ENCODE measurements at places on chromosomes 4 and X.
A peak's percentile ranks its signal among the peaks of the same experiment; 100 is the strongest.

DNA sequence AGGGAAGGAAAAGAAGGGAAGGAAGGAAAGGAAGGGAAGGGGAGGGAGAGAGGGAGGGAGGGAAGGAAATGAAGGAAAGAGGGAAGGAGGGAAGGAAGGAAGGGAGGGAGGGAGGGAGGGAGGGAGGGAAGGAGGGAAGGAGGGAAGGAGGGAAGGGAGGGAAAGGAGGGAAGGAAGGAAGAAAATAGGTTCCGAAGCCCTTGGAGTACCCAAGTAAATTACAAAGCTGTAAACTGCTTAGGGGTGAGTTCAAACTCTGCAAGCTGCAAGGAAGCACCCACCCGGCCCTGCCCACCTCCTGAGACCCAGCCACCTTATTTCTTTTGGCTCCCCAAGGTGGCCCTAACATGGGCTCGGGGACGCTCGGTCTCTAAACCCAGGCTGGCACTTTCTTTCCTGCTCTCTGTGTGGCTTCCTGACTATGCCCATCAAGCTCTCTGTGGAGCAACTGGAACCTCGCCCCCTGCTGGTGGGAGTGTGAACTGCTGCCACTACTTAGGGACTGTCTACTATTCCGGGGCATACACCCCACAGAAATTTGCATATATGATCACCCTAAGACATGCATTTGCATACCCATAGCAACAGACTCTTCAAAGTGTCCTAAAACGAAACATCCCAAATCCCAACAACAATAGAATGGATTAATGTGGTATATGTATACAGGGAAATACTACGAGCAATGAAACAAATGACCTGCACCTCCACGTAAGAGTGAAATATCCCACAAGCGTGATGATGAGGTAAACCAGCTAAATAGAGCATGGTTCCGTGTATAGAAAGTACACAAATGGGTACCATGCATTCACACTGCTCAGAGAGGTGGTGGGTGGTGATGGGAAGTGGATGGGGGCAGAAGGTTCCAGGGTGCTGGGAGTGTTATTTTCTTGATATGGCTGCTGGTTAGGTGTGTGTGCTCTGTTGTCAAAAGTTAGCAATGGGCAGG lies 151.7 kb upstream of the TBL1X start:
- DNase-seq: no peak

DNA sequence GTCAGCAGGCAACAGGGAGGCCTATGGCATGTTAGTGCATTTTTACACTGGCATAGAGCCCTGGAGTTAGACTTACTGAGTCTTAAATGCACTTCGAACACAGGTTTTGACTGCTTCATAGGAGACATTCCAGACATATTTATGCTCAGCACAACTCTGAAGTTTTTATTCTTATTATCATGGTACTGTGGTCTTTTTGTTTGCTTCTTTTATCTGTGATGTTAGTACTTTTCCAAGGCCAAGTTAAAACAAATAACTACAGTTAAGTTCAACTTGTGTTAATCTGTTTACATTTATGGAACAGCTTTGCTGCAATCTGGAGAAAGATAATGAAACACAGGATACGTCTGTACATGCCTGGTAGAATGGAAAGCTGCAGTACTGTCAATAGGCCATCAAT lies 76.5 kb downstream of the COL4A5 start:
- DNase-seq: no peak

GRCh38 chr4:179325181-179325580 lies 1882.9 kb upstream of the AGA start:
- no peak for DNase-seq

- no peak for DNase-seq
Measured at GRCh38 chr4:119788349-119789266, 160.0 kb upstream of the PDE5A start.

DNA sequence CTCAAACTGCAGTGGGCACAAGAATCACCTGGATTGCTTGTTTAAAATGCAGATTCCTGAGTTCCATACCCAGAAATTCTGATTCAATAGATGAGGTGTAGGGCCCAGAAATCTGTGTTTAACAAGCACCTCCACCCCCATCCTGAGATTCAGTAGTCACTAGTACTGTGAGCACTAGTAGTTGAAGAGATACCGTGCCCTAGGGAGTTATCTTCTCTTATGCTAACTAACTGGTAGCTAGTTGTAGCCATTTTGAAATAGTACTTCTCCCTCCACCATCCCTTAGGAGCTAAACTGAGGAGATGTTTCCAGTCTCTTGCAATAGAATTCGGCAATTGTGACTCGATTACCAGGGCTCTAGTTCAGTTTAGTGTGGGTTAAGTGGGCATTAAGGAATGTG lies 18.4 kb downstream of the KLHL34 start:
- no peak for DNase-seq

- peak; percentile 10 for DNase-seq
Measured at GRCh38 chrX:155263854-155264628, at the start of gene RAB39B. Gene RAB39B, minus strand, starts transcription at chrX:155264491. Its CDS starts 203 bp downstream, at chrX:155264288.

DNA sequence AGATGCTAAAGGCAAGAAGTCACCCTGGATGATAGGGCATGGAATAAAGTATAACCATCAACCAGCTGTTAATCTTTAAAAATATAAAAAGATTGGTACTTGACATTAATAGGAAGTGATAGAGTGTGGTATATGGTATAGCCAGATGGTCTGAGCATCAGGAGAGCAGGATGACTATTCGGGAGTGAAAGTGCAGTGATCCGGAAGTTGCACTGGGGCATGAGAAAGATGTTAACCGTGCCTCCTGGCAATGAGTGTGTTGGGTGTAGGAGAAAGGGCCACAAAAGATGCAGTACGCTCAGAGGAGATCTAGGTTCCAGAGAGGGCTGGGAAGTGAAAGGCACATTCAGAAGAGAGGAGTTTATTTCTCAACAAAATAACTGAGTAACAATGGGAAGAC lies 65.0 kb downstream of the TSPAN7 start:
- no peak for DNase-seq

DNA sequence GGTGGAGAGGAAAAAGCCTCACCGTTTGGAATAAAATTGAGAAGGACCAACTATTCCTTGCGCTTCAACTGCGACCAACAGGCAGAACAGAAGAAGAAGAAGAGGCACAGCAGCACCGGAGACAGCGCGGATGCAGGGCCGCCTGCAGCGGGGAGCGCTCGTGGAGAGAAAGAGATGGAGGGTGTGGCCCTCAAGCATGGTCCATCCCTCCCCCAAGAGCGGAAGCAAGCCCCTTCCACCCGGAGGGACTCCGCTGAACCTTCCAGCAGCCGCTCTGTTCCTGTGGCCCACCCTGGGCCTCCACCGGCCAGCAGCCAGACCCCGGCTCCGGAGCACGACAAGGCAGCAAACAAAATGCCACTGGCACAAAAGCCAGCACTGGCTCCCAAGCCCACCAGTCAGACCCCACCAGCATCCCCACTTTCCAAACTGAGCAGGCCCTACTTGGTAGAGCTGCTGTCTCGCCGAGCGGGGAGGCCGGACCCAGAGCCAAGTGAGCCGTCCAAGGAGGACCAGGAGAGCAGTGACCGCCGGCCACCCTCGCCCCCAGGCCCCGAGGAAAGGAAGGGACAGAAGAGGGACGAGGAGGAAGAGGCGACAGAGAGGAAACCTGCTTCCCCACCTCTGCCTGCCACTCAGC lies 71.2 kb downstream of the AASDH start:
- DNase-seq: no peak

DNA sequence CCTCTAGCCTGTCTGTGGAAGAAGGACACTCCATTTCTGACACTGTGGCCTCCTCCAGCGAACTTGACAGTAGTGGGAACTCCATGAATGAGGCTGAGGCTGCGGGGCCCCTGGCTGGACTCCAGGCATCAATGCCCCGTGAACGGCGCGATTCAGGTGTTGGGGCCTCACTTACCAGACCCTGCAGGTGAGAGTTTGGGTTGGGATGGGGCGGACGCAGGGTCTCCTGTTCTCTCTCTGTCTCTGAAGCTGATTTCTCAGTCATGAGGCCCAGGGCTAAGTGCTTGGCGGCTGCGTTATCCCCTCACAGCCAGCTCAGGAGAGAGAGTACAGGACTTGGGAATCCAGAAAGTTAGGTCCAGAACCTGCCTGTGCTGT lies 71.0 kb downstream of the STARD8 start:
- no peak for DNase-seq

DNA sequence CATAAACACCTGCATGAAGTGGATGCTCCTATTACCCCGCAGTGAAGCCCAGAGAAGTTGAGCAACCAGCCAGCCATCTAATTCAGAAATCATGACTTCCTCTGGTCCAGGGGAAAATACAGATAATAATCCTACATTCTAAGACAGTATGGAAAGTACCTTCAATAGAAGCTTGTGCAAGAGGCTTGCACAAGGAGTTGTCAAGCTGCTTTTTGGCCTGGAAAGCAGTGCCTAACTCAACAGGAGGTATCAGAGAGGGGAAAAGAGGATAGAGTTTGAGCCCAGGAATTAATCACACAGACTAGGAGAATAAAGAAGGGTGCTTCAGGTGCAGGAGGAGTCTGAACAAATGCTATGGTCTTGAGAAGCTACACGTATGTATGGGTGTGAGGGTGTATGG lies 26.7 kb downstream of the TMEM192 start:
- no peak for DNase-seq

DNA sequence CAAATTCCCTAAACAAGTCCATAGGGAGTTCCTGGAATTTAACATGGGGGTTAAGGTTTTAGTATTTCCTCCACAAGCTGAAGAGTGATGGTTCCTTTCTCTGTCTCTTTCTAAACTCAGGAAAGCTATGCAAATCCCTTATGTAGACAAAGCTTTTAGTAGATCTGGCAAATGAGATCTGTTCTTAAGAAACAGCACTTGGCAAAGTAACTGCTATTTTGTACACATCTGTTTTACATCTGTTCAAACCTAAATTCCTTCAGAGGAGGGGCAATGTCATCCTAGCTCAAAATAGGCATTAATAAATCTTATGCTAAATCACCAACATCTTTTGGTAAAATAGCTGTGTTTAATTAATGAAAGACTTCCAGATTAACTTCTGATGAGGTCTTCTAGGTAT lies 137.8 kb upstream of the TBC1D9 start:
- DNase-seq: peak; percentile 57

DNA sequence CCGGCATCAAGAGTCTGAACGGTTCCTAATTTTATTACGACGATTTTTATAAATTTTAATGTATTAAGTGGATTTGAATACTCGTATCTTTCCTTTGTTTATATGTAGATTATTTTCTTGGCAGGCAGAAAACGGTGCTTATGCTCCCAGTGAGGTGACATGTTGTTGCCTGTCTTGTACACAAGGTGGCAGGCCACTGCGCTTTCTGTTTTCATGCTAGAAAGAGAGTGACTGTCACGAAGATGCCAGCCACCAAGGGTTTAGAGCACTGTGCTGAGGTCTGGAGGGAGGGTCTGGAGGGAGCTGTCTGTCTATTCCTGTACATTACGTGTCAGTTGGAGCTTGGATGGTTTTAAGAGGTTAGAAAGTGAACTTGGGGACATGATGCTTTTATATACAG lies 87.7 kb downstream of the SHROOM2 start:
- no peak for DNase-seq

DNA sequence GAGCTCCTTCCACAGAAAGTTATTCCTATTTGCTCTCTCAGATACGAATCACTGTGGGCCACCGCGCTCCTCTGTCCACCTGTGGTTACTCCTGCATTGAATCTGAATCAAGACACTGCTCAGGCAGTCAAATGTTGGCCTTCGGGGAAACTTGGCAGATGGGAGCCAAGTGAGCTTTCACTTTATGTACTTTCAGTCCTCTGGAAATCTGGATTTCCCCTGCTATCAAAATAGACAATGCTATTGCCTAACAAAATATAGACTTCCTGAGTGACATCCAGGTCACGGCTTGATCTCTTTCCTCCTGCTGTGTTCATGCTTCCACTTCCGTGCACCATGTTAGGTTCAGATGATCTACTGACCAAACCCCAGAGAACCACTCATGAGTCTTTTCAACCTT lies 43.8 kb downstream of the FHL1 start:
- DNase-seq: no peak

- DNase-seq: no peak
Measured at GRCh38 chrX:77668391-77669237, 117.4 kb downstream of the ATRX start.

- DNase-seq: no peak
Measured at GRCh38 chrX:26672571-26672970, 456.6 kb downstream of the MAGEB5 start.

GRCh38 chr4:142512161-142512560 lies 333.9 kb downstream of the INPP4B start:
- no peak for DNase-seq

DNA sequence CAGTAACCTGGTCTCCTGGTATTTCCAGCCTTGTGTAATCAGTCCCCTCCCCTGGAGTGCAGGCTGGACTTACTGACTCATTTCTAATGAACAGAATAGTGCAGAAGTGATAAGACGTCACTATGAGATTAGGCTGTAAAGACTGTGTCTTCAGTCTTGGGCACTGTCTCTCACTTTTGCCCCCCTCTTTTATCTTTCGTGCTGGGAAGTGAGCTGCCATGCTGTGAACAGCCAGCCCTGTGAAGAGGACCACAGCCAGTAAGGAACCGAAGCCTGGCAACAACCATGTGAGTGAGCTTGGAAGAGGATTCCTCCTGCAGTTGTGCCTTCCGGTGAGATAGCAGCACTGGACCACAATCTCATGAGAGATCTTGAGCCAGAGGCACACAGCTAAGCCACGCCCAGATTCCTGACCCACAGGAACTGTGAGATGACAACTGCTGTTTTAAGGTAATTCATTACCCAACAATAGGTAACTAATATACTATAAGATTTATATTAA lies 67.5 kb upstream of the GPR34 start:
- no peak for DNase-seq

- DNase-seq: no peak
Measured at GRCh38 chr4:33485111-33485510, 2759.2 kb downstream of the ARAP2 start.

DNA sequence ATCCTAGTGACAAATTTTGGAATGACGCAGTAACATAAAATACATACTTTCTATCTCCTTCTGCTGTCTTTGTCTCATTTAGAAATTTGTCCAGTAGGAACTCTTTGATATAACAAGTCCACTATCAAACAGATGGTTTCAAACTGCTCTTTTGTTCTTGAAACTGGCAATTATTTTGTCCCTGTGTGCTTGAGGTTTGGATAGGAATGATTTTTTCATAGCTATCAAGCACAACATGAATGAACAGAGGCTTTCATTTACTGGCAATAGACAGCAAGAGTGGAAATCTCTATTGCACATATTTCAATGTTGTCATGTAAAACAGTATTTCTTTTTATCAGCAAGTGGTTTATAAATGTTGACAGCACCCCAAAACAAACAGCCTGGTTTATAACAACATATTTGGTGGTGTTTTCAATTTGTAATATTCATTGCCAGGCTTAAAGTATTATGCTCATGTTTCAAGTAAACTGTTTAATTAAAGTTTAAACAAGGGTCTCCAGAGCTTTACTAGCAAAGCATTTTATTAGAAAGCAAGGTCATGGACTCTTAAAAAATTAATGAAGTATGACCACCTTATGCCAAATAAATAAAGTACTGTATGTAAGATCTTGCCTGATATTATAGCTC lies 60.0 kb downstream of the TIGD2 start:
- no peak for DNase-seq

DNA sequence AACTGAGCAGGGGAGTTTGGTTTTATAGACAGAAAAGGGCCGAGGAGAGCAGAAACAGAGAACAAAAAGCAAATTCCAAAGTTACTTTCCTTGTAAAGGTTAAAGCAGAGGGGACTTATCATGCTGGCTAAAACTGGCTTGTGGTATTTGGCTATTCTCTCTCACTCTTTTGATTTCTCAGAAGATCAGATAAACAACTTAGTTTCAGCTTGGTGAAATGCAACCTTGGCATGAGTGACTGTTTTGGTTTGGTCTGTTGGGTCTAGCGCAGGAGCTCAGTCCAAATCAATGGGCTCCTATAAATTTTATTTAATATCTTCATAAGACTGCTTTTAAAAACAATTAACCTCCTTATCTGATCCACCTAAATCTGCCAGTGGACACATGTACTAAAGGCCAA lies 47.3 kb upstream of the KIAA1210 start:
- DNase-seq: no peak

- DNase-seq: no peak
Measured at GRCh38 chr4:152843481-152844090, 63.8 kb downstream of the ARFIP1 start.
